ENCODE measurements at places on chromosomes 7 and 10. TPM values are rescaled to one million over a fixed set of nuclear protein-coding genes. Genes with fewer than 3 reads are reported as not detected.

The RADIL gene
- 0.42 TPM for total RNA-seq

The PHYHIPL gene
- not detected for total RNA-seq

The VTI1A gene
- total RNA-seq, result 33.4 TPM

The DBNL gene
- total RNA-seq, result 106 TPM

The FKBP9 gene
- 0.37 TPM for total RNA-seq

The ZNF248 gene
- total RNA-seq, result 7.3 TPM

The CALCR gene
- total RNA-seq, result not detected

The CPN1 gene
- total RNA-seq, result not detected

The C10orf143 gene
- total RNA-seq, result 5.4 TPM

DNA sequence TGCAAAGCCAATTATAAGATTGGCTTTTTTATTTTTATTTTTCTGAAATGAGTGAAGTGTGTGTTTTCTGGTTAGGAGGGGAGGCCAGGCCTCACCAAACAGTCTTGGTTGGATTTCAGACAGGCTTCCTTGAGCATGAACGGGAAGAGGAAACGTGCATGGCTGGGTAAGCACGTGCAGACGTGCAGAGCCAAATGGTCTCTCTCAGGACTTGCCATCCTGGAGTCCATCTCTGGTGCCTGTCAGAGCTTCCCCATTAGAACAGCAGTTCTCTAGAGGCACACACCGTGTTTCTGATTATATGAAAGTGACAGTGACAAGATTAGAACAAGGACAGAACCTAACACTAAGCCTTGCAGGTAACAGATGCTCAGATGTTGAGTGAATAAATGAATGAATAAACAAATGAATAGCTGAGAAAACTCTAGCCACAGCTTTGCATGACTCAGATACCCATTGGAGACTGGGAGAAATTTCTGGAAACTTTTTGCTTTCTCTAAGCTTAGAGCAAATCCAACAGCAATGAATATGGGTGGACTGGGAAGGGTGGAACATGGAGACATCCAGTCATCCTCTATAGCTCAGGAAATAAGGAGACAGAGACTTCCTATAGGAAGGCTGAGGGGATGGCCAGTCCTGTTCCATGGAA lies 11.8 kb upstream of the CALD1 start:
- DNase-seq, result no peak

DNA sequence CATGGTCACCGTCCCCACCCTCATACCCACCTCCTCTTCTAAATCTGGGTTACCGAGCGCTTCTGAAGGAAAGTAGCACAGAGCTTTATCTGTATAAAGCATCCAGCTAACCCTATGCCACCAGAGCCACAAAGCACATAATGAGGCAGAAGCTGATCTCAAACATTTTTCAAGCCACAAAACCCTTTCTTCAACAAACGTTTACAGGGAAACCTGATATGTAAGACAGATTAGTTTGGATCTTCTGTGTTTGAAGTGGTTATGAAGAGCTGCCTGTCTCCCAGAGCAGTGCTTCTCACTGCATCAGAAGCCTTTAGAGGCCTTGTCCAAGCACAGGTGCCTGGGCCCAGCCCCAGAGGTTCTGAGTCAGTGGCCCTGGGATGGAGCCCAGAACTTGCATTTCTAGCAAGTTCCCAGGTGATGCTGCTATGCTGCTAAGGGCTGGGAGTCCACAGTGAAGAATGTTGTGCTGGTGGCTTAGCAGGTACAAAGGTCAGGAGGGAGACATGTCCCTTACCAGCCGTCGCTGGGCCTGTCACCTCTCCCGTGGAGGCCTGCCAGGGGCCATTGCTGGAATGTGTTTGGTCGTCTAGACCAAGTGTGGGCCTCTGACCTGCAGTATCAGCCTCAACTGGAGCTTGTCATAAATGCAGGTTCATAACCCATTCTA lies 90.4 kb downstream of the TAF3 start:
- DNase-seq, result no peak

DNA sequence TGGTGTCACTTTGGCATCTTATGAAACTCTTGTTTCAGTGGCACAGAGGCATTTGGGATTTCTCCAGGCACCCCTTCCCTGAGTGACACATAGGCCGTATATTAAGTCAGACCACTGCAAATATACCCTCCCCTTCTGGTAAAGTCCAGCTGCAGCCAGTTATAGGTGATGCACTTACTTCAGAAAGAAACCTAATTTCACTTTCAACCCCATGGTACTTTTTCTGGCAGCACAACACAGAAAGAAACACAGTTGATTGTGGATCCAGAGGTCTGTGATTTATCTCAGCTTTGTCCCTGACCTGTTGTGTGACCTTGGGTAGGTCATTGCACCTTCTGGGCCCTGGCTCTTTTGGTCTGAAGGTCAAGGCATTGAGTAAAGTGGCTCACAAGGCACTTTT lies 173.2 kb downstream of the BUB3 start:
- no peak for DNase-seq

GRCh38 chr7:116810267-116811116 lies 51.9 kb upstream of the CAPZA2 start:
- no peak for DNase-seq

DNA sequence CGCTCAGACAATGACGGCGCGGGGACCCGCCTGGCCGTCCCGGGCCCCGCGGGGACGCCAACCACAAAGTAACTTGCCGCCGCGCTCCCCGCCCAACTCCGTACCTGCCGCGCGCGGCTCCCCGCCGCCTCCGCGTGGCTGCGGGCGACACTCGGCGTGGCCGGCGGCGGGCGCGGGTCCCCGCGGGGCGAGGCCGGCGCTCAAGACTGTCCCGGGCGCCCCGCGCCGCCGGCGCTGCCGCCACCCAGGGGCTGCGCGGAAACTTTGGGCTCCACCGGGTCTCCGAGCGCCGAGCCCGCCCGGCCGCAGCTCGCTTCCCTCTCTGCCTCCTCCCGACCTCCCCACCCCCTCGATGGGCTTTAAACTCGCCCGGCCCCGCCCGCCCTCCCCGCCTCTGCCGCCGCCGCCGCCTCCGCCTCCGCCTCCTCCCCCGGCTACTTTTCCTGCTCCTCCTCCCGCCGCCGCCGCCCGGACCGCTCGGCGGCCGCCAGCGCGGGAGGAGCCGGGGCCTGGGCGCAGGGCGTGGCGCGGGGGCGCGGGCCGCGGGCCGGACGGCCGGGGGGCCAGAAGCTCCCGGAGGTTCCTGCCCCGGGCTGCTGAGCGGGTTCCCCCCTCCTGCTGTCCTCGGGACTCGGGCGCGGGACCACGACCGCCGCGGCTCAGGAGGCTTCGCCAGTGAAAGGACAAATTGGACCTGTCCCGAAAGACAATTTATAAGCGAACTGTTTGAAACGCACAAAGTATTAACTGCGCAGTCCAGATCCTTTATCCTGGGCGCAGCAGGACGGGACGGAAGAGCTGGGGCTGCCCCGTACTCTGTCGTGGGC lies 10.6 kb upstream of the GRB10 start:
- DNase-seq, result peak; percentile 51

DNA sequence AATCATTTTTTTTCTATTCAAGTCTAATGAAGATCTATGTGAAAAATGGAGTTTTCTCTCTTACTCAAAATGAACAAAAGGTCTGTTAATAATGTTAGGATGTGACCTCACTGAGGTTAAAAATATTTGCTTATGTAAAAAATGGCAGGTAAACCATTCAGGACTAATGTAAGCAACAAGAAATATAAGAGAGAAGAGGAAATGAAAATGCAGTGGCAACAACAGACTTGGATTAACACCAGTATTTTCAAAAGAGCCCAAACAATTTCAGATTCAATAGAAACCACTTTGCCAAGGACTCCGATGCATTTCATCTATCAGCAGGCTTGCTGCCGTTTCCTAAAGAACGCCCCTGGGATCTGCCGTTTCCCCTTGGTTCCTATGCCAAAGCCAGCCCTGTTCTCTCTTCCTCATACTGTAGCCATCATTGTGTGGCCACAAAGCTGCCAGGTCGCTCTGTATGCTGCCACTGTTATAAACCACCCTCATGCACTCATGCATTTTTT lies 66.4 kb downstream of the MTURN start:
- no peak for DNase-seq

- DNase-seq, result no peak
These were observed 12.9 kb downstream of the CFAP46 start for GRCh38 chr10:132929480-132929879.

DNA sequence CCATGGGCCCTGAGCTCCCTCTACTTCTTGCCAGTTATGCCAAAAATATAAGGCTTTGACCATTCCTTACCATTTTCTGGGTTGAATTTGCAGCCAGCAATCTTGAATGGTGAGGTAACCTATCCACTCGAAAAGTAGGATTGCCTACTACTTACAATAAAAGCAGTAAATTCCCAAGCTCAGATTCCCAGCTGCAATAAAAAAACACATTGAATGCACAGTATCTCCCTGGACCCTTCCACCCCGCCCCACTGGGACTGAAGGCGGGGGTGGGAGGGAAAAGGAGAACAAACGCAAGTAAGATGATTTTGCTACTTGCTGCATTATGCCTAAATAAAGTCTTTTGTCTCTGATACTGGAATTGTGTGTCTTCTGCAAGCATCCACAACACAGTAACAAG lies 301.9 kb downstream of the HGF start:
- no peak for DNase-seq

GRCh38 chr10:82310839-82311238 lies 435.8 kb downstream of the NRG3 start:
- DNase-seq, result no peak

DNA sequence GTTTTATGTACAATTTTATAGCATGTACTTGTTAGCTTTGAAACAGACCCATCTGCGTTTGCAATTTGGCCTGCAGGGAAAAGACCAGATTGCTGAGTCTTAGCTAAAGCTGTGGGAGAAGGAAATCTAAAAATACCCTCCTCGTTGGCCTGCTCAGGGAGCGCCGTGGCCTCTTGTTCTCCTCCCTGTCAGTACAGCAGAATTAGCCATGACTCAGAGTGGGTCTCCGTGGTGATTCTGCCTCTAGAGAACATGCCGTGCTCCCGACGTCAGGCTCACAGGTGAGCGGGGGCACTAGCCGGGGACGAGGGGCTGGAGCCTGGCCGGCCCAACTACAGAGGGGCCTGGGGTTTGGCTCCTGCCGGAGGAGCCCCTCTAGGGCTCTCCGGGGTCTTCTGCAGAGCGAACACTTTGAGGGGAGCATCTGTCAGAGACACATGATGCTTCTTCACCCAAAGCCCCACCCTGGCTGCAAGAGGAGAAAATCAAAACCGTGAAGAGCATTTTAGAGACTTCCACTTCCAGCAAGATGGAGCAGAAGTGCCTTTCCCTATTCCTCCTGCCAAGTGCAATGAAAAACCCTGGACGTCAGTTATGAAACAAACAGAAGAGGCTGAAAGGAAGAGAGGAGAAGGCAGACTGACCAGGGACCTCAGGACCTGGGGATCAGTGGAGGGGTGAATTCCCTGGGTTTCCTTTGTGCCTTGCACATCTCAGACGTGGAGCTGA lies 98.9 kb downstream of the LHPP start:
- DNase-seq, result no peak

DNA sequence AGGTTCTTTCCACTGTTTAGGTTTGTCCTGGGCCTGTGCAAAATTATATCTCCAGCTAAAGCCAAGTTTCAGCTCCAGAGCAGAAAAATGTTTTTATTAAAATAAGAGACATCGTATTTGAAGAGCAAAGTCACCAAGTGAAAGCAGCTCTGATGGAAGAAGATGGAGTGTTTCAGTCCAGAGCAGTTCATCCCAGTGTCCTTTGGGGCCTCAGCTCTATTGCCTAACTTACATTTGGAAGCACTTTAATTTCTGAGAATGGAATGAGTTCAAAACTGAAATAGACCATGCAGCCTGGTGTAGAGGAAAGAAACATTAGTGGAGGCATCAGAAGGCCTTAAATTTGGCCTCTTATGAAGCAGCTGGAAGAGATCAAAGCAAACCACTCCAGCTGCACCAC lies 545.2 kb downstream of the SORCS1 start:
- no peak for DNase-seq

DNA sequence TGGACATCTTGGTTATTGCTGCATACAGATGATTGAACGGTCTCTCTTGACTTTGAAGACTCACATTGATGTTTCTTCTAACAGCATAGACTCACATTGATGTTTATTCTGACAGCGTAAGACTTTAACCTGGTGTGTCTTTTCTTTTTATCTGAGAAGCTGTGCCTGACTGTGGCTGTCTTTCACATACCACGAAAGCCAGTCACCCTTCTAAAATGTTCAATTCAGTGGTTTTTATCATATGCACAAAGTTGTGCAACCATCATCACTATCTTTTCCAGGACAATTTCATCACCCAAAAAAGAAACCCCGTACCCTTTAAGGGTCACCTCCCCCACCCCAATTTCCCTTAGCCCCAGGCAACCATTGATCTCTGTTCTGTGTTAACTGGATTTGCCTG lies 24.7 kb downstream of the CELF2 start:
- DNase-seq, result no peak

DNA sequence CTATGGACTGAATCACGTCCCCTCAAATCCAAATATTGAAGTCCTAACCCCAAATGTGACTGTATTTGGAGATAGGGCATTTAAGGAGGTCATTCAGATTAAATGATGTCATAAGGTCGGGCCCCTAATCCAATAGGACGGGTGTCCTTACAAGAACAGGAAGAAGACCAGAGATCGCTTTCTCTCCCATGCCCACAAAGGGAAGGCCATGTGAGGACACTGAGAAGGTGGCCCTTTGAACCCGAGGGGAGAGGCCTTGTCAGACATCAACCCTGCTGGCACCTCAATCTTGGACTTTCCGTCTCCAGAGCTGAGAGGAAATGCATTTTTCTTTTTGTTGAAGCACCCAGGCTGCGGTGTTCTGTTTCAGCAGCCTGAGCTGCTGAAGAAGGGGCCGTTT lies 72.3 kb upstream of the KLF6 start:
- DNase-seq, result no peak
